ENCODE measurements at places on chromosomes 5 and 9.

DNA sequence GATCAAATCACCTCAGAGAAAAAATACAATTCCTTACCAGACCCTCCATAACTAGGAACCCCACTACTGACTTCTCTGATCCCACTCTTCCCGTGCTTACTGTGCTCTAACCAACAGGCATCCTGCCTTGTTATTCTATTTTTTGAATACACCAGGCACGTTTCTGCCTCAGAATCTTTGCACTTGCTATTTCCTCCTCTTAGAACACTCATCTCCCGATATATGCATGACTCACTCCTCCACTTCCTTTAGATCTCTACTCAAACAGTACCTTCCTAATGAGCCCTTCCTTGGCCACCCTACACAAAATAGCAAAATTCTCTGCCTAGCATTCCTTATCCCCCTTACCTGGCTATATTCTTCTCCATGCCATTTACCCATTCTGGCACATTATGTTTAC, 43.9 kb downstream of the MAPKAP1 start:
- no peak for DNase-seq

DNA sequence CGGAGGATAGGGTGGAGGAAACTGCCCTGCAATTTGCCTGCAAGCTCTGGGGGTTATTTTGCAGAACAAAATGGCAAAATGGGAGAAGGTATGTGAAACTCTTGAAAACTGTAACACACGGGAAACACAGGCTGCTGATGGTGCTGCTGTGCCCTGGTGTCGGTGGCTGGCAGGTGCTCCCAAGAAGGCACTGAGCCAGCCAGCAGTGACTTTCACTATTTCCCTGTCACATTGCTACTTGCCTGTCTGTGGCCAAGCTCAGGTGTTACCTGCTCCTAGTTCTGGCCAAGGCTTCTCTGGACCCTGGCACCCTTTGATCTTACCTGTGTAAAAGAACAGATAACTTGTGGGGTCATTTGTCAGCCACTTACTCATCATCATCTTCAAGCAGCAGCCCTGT, 102.2 kb downstream of the CMYA5 start:
- DNase-seq = no peak

DNA sequence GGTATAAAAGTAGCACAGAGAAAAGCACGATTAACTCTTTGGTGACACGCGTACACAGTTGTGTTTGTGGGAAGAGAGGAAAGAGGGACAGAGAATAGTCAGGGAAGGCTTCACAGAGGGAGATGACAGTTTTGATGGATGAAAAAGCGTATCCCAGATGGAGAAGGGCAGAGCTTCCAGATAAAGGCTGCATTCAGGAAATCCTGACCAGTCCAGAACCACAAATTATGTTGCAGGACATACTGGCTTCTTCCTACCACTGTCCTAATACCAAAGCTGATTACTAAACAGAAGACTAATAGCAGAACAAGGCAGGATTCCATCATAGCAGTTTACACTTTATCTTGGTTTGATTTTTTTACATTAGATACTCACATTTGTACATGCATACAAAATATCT, 34.5 kb downstream of the SLC31A2 start:
- no peak for DNase-seq

GRCh38 chr5:157983906-157984551, 125.1 kb upstream of the CLINT1 start:
- DNase-seq = no peak

DNA sequence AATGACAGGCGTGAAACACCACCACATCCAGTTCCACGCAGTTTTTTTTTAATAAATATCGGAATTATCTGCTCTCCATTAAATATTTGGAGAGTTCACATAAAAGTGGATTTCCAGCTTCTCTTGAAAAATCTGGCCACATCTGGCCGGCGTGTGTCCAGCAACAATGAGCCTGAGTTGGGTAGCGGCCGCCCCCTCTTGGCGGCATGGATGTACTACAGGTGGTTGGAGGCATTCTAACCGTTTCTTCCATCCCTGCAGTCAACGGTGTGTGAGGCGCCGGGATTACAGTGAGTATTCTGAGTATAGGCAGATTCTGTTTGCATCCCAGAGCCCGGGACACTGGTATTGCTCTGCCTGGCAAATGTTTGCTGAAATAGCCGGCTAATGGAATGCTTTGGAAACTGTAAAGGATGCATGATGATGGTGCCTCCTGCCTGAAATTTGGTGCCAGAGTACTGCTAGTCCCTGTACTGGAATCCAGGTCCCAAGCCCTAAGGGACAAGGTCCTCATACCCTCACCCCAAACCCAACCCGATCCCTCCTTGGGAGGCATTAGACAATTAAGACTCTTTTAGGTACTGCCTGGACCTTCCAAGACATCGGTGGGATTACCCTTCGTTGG, 13.6 kb upstream of the GM2A start:
- no peak for DNase-seq

- peak; percentile 92 for DNase-seq
These were observed 17.5 kb downstream of the PTTG1 start for GRCh38 chr5:160439205-160439600.

- no peak for DNase-seq
These were observed 75.8 kb downstream of the INIP start for GRCh38 chr9:112642126-112642525.

Measured in activated naive CD4-positive, alpha-beta T cell treated with Interleukin-2 at 50 U/mL for 16 hours (primary cell).